ENCODE measurements at places on chromosomes 1 and 21.

DNA sequence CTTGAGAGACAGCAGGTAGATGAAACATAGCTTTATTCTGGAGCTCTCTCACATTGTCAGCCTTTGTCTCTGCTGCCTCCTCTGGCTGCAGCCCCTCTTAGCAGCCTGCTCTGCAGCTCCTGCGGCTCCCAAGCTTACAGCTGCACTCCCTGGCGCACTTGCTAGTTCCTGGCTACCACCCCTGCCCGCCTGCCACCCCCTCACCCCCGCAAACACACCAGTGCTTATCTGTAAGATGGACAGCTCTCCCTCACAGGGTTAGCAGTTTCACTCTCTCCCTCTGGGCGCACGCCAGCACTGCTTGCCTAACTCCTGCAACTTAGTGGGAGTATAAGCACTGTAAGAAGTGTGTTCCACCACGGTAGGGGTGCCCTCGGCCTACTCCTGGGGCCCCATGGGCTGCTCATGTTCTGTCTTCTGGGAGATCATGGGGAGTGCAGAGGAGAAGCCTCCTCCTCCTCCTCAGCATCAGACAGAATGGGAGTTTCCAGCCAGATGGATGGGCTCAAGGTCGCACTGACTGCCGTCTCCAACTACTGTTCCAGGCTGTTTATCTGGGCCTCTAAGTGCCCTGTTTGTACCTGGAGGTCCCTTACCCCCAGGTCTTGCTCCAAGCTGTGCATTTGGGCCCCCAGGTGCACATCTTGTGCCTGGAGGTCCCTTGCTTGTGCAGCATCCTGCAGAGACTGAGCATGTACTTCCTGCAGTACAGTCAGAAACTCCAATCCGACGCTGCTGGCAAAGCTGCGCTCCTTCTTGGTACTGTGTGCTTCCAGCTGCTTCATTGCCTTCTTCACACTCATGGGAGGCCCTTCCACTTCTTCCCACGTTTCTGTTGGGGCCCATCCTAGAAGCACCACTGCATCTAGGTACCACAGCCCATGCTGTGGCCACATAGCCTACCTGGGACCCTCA is 1388.1 kb downstream of the AMY1C start:
- no peak for DNase-seq

GRCh38 chr1:11874258-11874562 is 15.5 kb upstream of the NPPB start:
- no peak for DNase-seq

DNA sequence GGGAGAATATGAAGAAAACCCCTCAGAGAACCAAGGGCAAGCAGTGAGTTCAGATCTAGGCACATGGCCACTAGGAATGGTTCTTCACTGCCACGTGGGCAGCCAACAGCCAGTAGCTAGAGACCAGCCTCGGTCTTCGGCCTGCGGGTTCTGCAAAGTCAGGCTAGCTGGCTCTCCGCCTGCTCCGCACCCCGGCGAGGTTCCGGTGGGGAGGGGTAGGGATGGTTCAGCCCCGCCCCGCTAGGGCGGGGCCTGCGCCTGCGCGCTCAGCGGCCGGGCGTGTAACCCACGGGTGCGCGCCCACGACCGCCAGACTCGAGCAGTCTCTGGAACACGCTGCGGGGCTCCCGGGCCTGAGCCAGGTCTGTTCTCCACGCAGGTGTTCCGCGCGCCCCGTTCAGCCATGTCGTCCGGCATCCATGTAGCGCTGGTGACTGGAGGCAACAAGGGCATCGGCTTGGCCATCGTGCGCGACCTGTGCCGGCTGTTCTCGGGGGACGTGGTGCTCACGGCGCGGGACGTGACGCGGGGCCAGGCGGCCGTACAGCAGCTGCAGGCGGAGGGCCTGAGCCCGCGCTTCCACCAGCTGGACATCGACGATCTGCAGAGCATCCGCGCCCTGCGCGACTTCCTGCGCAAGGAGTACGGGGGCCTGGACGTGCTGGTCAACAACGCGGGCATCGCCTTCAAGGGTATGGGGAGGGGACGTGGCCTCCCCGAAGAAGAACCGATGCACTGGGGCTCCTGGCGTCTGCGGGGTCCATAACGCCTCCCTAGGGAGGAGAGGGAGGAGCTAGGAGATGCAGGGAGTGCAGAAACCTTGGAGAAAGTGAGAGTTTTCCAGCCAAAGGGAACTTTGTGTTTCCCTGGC is at the start of gene CBR1:
CBR1 (plus strand) TSS at position 312 of the 871 bp plus-strand sequence; CDS start at position 404, 92 bp downstream.
- DNase-seq: peak; percentile 72

- no peak for DNase-seq
Observed at GRCh38 chr1:55050283-55050682, 10.9 kb downstream of the PCSK9 start.

GRCh38 chr21:44930543-44930981 is 9.3 kb upstream of the SLX9 start:
- no peak for DNase-seq

DNA sequence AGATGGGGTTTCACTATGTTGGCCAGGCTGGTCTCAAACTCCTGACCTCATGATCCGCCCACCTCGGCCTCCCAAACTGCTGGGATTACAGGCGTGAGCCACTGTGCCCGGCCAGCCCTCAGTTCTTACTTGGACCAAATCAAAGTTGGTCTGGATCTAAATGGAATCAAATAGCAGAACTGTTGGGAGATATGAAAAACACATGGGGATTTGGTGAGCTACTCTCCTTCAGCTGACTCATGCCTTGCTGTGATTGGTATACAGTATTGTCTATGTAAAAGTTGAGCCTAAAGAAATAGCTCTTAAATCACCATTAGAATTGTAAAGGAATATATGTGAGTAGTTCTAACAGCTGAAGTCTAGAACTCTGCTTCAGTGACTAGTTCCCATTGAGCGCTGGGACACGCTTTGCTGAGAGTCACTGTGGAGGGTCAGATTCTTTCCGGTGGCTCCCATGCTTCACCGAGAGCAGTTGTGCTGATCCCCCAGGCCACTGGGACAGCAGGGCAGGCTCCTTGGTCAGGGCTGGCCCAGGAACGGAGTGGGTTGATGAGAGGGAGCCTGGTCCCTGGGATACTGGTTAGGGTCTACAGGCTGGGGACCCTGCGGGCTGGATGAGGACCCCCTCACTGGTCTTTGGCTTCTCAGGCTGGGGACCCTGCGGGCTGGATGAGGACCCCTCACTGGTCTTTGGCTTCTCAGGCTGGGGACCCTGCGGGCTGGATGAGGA is 14.0 kb downstream of the PKNOX1 start:
- no peak for DNase-seq

DNA sequence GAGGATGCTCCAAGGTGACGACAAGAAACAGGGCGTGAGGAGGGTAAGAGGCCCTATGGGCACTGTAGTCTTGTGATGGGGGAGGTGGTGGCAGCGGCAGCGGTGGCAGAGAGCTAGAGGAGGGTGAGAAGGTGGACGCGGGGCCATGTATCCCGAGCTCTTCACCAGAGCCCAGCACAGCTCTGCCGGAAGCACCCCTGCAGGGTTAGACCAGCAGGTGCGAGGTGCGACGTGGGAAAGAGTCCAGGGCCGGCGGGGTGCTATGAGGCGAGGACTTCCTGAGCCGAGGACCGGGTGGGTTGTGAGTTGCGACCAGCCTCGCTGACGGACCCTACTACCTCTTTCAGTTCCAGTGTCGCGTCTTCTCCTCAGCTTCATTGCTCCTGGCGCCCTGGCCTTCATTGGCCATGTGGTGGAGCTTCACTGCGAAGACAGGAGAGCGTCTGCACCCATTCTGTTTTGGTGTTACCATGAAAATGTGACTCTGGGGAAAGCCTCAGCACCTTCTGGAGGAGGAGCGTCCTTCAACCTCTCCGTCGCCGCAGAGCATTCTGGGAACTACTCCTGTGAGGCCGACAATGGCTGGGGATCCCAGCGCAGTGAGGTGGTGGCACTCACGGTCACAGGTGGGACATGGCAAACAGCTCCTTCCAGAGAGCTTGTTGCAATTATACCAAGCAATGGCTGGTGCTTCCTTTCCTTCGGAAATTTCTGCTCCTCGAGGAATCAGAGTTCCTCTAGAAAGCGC is 67.9 kb upstream of the KIRREL1 start:
- DNase-seq: no peak

GRCh38 chr1:171610385-171610784 is 11.7 kb upstream of the MYOCOS start:
- DNase-seq: peak; percentile 20

- DNase-seq: no peak
Observed at GRCh38 chr1:182206626-182207239, 145.2 kb upstream of the ZNF648 start.

All from GM04503 (cell line).